ENCODE measurements at places on chromosomes 16 and 17. TPM values are rescaled to one million over a fixed set of nuclear protein-coding genes. Genes with fewer than 3 reads are reported as not detected.

Gene TP53TG3B
- 0.72 TPM for total RNA-seq

Gene CACNG1
- not detected for total RNA-seq

Gene ZCCHC14
- 10.1 TPM for total RNA-seq

Gene ZPBP2
- 0.34 TPM for total RNA-seq

GRCh38 chr17:36616061-36617029 lies 15.0 kb downstream of the MRM1 start:
- no peak for DNase-seq

GRCh38 chr16:764848-765487 lies 4.4 kb downstream of the MSLN start:
- no peak for DNase-seq

- DNase-seq, result no peak
Observed at GRCh38 chr17:63311416-63311937, 134.6 kb downstream of the CYB561 start.

GRCh38 chr17:511001-511698 lies 158.5 kb upstream of the RPH3AL start:
- DNase-seq, result no peak

DNA sequence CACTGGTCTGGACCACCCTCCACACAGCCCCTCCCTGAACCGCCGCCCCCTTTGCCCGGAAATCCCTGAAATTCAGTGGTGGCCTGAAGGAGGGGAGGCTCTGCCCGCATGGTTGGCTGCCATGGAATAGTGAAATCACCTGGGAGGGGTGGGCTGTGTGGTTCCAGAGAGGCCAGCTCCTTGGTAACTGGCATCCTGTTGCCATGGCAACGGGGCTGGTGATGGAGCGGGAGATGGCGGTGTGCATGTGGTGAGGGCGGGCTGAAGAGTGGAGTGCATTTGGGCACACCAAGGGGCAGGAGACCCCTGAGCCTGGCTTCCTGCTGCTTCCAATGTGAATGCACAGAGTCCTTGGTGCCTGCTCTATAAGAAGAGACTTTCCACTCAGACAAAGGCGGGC lies 2.4 kb downstream of the EFNB3 start:
- no peak for DNase-seq

DNA sequence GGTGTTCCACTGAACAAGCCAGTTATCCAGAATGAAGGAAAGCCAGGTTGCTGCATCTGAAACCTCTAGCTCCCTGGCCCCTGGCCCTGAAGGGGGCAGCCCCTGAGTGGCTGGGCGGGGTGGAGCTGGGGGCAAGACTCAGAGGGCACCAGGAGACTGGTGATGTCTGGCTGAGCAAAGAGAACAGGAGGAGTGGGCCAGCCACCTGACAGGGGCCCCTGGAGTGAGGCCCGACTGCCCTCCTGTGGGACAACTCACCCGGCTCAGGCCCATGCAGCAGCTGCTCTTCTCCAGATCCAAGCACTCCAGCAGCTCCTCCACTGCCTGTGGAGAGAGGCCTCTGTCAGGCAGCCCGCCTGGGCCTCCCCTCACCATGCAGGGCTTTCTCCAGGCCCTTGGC lies 60.4 kb downstream of the PIPOX start:
- DNase-seq, result no peak

DNA sequence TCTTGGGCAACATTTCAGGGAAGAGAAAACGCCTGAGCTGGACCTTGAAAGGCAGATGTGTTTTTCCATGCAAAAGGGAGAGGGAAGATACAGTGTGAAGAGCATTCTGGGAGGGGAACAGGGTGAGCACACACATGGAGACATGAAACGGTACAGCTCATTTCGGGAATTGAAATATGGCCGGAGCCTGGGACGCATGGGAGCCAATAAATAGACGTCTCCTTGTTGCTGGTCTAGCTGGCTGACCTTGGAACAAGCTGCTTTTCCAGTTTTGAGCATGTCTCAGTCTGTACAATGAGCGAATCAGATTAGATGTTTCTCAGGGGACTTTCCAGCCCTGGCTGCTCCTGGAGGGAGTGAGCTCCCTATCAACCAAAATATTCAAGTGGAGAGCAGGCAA lies 63.6 kb downstream of the ASIC2 start:
- no peak for DNase-seq
